ENCODE measurements at places on chromosomes 16 and 17. TPM values are rescaled to one million over a fixed set of nuclear protein-coding genes. Genes with fewer than 3 reads are reported as not detected.

- peak; percentile 62 for DNase-seq
Observed at GRCh38 chr17:74201250-74201649, 2.2 kb upstream of the RPL38 start.

DNA sequence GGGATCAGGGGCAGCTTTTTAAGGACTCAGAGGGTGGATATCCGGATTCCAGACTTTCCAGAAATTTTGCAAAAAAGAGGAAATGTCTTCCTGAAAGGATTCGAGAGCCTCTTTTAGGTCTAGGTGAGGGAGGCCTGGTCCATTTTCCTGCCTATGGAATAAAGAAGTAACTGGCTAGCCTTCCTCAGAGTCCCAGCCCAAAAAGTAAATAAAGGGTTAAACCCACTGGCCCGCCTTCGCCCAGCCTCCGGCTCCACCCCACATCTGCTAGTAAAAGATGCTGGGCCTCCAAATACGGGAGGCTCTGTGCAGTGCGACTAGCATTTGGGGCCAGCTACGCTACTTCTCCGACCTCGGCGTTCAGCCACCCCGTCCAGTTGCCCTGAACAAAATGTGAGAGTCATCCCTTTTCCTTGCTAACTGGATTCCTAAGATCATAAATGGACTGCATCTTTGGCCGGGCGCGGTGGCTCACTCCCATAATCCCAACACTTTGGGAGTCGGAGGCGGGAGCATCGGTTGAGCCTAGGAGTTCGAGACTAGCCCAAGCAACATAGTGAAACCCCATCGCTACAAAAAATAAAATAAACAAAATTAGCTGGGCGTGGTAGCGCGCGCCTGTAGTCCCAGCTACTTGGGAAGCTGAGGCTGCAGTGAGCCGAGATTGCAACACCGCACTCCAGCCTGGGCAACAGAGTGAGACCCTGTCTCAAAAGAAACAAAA lies 824 bp upstream of the MPP2 start:
- peak; percentile 64 for DNase-seq

DNA sequence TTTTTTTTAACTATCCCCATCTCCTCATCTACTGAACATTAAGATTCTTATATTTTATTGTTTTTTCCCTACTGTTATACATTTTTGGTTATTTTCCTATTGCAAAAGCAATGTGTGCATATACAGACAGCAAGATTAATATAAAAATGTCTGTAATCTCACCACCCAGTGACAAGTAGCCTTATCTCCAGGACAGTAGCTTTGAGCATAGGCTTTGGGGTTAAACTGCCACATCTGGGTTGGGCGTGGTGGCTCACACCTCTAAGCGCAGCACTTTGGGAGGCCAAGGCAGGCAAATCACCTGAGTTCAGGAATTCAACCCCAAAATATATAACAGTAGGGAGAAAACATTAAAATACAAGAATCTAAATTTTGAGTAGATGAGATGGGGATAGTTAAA lies 27.4 kb upstream of the SSTR2 start:
- DNase-seq, result no peak

- DNase-seq, result peak; percentile 70
Observed at GRCh38 chr16:12095275-12096156, 119.0 kb downstream of the SNX29 start.

- DNase-seq, result peak; percentile 53
Observed at GRCh38 chr17:1648173-1648962, 1.3 kb downstream of the RILP start.

DNA sequence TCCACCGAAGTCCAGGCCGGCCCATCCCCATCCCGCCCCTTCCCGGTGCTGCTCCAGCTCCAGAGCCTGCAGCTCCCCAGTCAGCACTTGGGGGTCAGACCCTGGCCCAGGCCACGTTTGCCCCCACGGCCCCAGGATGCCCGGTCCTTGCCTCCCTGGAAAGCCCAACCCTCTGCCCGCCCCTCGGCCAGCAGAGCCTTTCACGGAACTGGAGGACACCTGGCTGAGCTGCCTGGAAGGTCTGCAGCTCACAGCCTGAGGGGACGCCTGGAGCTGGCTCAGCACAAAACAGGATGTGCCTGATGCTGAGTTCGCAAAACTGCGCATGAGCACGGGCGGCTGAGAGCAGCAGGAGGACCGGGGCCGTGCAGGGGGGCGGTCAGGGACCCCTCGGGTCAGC lies 29.7 kb upstream of the SSTR5 start:
- DNase-seq, result no peak

- no peak for DNase-seq
Observed at GRCh38 chr16:14957576-14958322, 17.1 kb upstream of the PDXDC1 start.

GRCh38 chr17:63819585-63820537 lies 7.4 kb upstream of the PSMC5 start:
- no peak for DNase-seq

GRCh38 chr17:39485555-39485954 lies 24.3 kb downstream of the CDK12 start:
- DNase-seq, result no peak

DNA sequence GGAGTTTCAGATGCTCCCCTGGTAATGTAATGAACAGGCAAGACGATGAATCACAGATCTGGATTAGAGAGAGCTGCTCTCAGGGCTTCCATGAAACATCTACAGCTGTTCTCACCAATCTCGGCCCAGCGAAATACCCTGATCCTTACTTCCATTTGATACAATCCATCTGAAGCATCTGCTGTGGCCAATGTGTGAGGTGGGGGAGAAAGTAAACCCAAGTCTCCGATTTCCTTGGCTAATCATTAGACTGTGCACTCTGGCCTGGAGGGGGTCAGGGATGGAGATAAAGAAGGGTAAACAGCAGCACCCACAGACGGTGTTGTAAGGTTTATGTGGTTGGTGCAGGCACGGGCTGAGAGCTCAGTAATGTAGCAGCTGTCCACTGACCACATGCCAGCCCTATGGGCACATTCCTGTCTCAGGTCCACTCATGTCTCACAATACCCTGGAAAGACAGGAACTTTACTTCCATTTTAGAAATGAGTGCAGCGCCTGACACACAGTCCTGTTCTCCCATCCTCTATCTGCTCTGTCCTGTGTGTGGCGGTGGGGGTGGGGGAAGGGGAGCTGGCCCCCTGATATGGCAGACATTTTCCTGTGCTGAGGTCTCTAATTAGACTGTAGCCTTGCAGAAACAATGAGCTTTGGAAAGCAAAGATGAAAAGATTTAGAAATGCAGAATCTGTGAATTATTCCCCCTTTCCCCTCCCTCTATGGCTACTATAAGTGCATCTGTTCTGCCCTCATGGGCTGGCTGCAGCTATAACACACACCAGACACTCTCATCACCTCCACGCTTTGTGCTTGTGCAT lies 48.3 kb upstream of the ERN1 start:
- DNase-seq, result no peak

GRCh38 chr17:40068917-40069750 lies 6.4 kb downstream of the THRA start:
- peak; percentile 87 for DNase-seq

Gene PPY
- not detected for total RNA-seq

Gene CDK5R1
- total RNA-seq, result 41.2 TPM

Gene CCL16
- total RNA-seq, result not detected

Gene KRT24
- 0.64 TPM for total RNA-seq

Gene TBC1D16
- 12.3 TPM for total RNA-seq

Gene SLFN14
- not detected for total RNA-seq

Gene EVI2B
- 5.2 TPM for total RNA-seq
